Body of pancreas (tissue), 4 donors: ENCODE measurements at places on chromosomes 1 and 21.

DNA sequence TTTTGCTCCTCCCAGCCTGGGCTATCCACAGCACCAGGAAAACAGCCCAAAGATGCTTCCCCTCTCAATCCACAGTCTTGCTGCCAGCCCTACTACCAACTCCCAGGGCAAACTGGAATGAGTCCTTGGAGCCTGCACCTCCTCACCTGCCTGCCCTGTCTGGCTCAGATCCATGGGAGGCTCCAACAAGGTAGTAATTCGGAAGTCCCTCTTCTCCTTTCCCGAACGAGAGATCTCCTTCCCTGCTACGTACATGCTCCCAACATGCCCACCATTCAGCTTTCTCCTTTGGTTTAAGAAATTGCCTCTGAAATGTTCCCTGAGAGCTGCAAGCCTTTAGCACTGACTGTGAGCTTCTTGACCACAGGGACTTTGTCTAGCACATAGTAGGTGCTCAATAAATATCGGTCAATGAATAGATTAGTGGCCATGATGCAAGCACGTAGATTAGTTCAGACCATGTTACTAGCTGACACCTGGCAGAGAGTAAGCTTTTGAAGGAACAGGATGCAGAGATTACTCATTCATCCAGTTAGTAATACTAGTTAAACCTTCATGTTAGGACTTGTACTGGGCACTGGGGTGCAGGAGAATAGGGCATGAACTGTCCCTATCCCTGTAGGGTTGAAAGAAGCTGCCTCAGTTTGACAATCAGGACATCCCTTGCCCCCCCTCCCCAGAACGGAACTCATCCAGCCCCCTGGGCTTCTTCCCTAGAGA lies 80.1 kb downstream of the DISP3 start:
- no peak overlapping the region for H3K27ac ChIP-seq
- no peaks in the 10 kb centered on the region for H3K4me1 ChIP-seq
- DNase-seq = no peak
- H3K4me3 ChIP-seq = no peak overlapping the region
- H3K36me3 ChIP-seq = no peaks in the 10 kb centered on the region

GRCh38 chr1:8424539-8425116 lies 106.7 kb downstream of the SLC45A1 start:
- H3K27ac ChIP-seq = peak overlapping the region; percentile 98
- peaks cover 48% of the 10 kb centered on the region for H3K4me1 ChIP-seq

- no peak overlapping the region for H3K4me3 ChIP-seq
- no peak overlapping the region for H3K27ac ChIP-seq
- H3K27me3 ChIP-seq = no peaks in the 10 kb centered on the region
- DNase-seq = no peak
- H3K4me1 ChIP-seq = no peaks in the 10 kb centered on the region
- no peaks in the 10 kb centered on the region for H3K36me3 ChIP-seq
Measured at GRCh38 chr1:106721790-106722189, 334.7 kb upstream of the PRMT6 start.

- no peaks in the 10 kb centered on the region for H3K27me3 ChIP-seq
- DNase-seq = no peak
- no peak overlapping the region for H3K4me3 ChIP-seq
- no peaks in the 10 kb centered on the region for H3K36me3 ChIP-seq
- no peaks in the 10 kb centered on the region for H3K4me1 ChIP-seq
Measured at GRCh38 chr1:166258017-166258416, 91.2 kb upstream of the FAM78B start.

DNA sequence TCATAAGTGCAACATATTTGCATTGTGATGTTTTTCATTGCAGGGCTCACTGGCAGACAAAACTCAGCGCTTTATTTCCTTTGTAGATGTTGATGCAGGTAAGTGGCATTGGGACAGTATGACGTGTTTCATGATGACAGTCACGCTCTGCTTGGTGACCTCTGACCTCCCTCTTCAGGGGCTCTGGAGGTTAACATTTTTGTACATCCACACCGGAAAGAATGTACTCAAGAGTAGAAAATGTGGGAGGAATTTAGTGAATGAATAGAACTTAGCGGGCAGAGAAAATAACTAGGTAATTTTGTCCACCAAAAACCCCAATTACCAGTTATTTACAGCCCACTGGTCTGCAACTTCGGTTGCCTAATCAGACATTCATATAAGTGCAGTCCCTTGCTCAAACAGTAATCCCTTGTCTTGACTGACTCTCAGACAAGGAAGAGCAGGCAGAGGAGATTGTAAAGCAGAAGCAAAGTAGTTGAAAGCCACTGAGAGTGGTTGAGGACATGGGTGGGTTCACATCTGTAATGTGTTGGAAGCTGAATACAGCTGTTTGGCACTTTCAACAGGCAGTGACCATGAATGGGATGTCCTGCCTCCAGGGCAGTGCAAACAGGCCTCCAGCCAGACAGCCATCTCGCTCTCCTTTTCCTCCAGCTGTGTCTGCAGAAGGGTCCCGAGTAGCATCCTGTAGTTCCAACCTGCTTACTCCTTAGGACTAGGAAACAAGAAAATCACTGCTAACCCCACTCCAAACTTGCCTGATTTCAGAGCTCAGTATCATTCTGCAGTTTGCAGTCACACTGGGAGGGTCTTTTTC lies 188.9 kb downstream of the NRIP1 start:
- H3K27ac ChIP-seq = no peak overlapping the region
- H3K4me1 ChIP-seq = peaks cover 14% of the 10 kb centered on the region
- no peak overlapping the region for H3K4me3 ChIP-seq
- H3K27me3 ChIP-seq = no peaks in the 10 kb centered on the region

- no peak overlapping the region for H3K27ac ChIP-seq
- H3K36me3 ChIP-seq = no peaks in the 10 kb centered on the region
- H3K4me3 ChIP-seq = no peak overlapping the region
- DNase-seq = no peak
Measured at GRCh38 chr1:97201641-97202040, 480.1 kb downstream of the PTBP2 start.

DNA sequence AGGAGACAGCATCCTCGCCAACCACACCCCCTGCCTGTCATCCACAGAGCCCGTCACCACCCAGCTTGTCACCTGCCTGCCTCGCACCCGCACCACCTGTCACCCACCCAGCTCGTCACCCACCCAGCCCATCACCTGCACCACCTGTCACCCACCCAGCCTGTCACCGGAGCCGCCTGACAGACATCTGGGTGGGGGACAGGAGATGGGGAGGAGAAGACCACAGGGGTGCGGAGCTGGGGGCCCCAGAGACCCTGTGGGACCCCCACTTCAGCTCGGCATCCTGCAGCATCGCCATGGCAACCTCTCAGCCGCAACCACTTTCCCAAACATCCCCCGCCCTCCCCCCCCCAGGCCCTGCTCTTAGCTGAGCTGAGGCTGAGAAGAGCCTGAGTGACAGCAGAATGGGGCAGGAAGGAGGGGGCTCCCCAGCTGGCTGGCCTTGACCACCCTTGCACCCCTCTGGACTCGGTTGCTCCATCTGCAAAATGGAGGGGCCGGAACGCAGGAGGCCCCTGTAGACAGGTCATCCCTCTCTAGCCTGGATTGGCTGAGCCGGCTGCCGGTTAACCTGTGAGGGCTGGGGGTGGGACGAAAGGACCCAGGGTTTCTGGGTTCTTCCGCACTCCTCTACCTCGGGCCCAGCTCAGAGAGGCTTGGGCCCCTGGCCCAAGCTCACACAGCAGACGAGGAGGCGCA lies 11.6 kb downstream of the AHDC1 start:
- no peak overlapping the region for H3K4me3 ChIP-seq
- no peak overlapping the region for H3K27ac ChIP-seq
- no peak for DNase-seq
- no peaks in the 10 kb centered on the region for H3K36me3 ChIP-seq
- peaks cover 26% of the 10 kb centered on the region for H3K4me1 ChIP-seq
- no peaks in the 10 kb centered on the region for H3K27me3 ChIP-seq

- no peak overlapping the region for H3K4me3 ChIP-seq
- DNase-seq = no peak
Measured at GRCh38 chr1:58710190-58711085, 10.6 kb upstream of the MYSM1 start.

DNA sequence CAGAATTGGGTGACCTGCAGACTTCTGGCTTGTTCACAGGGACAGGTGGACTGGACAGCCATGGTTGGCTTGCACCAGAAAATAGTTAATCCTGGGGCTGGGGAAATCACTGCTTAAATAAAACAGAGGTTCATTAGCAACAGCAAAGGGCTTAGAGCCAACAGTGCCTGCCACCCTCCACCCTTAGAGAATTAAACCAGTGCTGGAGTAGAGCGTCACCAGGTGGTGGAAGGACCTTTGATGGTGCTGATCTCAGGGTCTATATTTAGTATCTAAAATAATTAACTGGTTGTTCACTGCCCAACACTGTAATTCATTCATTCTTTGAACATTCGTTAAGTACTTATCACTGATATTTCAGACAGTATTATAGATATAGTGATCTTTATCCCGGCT lies 34.7 kb upstream of the PDE9A start:
- no peak overlapping the region for H3K4me3 ChIP-seq
- DNase-seq = no peak
- H3K27ac ChIP-seq = no peak overlapping the region
- H3K36me3 ChIP-seq = no peaks in the 10 kb centered on the region

- H3K36me3 ChIP-seq = no peaks in the 10 kb centered on the region
- no peak for DNase-seq
- no peak overlapping the region for H3K27ac ChIP-seq
- H3K4me1 ChIP-seq = no peaks in the 10 kb centered on the region
Measured at GRCh38 chr1:202987922-202988583, 19.1 kb upstream of the TMEM183A start.

DNA sequence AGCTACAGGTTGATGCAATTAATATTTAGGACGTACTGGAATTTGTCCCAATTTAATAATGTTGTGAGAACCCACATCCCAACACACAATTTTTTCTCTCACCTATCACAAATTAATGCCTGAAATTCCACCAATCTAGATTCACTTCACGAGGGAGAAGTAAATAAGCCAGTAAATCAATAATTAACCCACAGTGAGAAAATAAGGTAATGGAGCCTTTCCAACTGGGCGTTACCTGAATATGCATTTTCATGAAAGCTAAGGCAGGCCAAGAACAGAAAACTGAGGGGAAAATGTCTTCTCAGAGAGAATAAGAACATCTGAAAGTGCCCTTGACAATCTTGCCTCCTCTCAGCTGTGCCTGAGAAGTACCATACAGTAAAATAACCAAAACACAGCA lies 240.8 kb upstream of the NR5A2 start:
- no peaks in the 10 kb centered on the region for H3K27me3 ChIP-seq
- peak; percentile 15 for DNase-seq
- H3K36me3 ChIP-seq = no peaks in the 10 kb centered on the region
- H3K4me1 ChIP-seq = peaks cover 22% of the 10 kb centered on the region
- H3K4me3 ChIP-seq = no peak overlapping the region

- no peaks in the 10 kb centered on the region for H3K27me3 ChIP-seq
- H3K36me3 ChIP-seq = no peaks in the 10 kb centered on the region
- H3K4me3 ChIP-seq = peak overlapping the region; percentile 71
- H3K4me1 ChIP-seq = peaks cover 7% of the 10 kb centered on the region
- H3K27ac ChIP-seq = peak overlapping the region; percentile 90
Measured at GRCh38 chr1:77888781-77889642, 588 bp downstream of the NEXN start.

GRCh38 chr1:51242546-51242945 lies 6.5 kb downstream of the RNF11 start:
- H3K36me3 ChIP-seq = no peaks in the 10 kb centered on the region
- H3K27me3 ChIP-seq = no peaks in the 10 kb centered on the region
- no peak overlapping the region for H3K4me3 ChIP-seq
- peaks cover 58% of the 10 kb centered on the region for H3K4me1 ChIP-seq
- H3K27ac ChIP-seq = no peak overlapping the region

GRCh38 chr1:21687081-21687529 lies 17.9 kb upstream of the RAP1GAP start:
- H3K4me1 ChIP-seq = no peaks in the 10 kb centered on the region
- no peaks in the 10 kb centered on the region for H3K27me3 ChIP-seq
- no peak overlapping the region for H3K4me3 ChIP-seq
- H3K36me3 ChIP-seq = no peaks in the 10 kb centered on the region

- DNase-seq = no peak
- H3K4me3 ChIP-seq = no peak overlapping the region
- no peak overlapping the region for H3K27ac ChIP-seq
- no peaks in the 10 kb centered on the region for H3K27me3 ChIP-seq
- H3K4me1 ChIP-seq = peaks cover 22% of the 10 kb centered on the region
Measured at GRCh38 chr1:149923626-149924025, 4.0 kb downstream of the SF3B4 start.

DNA sequence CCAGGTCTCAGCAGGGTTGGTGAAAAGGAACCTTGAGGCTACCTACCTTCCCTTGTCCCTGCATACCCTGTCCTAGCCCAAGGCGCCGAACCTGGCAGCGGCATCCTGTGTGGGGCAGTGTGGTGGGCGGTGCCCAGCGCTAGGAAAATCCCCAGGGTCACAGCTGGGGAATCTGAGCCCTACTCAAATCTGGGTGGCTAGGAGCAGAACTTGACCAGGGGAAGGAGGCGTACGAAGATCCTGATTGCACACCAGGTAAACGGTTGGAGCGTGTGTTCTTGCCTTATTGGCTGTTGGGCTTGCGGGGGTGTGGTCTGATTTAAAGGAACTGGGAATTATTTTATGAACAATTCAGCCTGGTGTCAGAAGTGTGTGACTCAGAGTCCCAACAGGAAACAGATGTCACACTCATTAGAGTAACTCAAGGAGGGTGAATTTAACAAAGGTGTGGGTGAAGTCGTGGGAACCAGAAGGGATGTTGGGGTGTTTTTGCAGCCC lies 118.6 kb downstream of the LRIG2 start:
- no peaks in the 10 kb centered on the region for H3K36me3 ChIP-seq
- H3K27ac ChIP-seq = no peak overlapping the region
- H3K27me3 ChIP-seq = no peaks in the 10 kb centered on the region
- no peak overlapping the region for H3K4me3 ChIP-seq

- H3K27me3 ChIP-seq = no peaks in the 10 kb centered on the region
- no peak overlapping the region for H3K4me3 ChIP-seq
- H3K27ac ChIP-seq = no peak overlapping the region
- no peak for DNase-seq
- H3K4me1 ChIP-seq = peaks cover 6% of the 10 kb centered on the region
Measured at GRCh38 chr1:160877221-160877620, 7.8 kb downstream of the ITLN1 start.

- peak; percentile 66 for DNase-seq
- H3K27me3 ChIP-seq = no peaks in the 10 kb centered on the region
- no peaks in the 10 kb centered on the region for H3K36me3 ChIP-seq
- peaks cover 19% of the 10 kb centered on the region for H3K4me1 ChIP-seq
Measured at GRCh38 chr1:222464841-222465210, 83.1 kb downstream of the HHIPL2 start.

DNA sequence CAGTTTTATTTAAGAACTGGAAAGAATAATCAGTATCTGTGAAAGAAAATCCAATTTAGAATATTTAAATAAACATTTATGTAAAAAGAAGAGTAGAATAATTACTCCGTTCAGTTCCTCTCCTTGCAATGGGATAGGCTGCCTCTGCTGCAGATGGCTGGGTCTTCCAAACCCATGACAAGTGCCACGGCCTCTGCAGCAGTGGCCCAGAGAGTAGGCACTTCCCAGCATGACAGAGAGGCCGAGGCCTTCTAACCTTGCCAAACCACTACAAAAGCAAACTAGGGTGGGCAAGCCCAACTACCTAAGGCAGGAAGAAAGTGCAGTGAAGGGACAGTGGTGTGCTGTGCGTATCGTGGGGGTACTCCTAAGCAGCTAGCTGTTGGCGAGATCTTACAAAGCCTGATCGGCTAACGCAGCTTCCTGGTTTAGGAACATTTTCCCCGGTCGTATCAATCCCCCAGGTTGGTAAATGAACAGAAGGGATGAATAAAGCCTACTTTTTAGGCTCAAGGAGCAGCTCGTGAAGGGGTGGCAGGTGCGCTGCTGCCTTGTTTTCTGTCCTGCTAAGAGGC lies 14.5 kb downstream of the ICMT start:
- peaks cover 14% of the 10 kb centered on the region for H3K4me1 ChIP-seq
- no peak overlapping the region for H3K27ac ChIP-seq
- H3K36me3 ChIP-seq = no peaks in the 10 kb centered on the region
- H3K4me3 ChIP-seq = no peak overlapping the region
- H3K27me3 ChIP-seq = no peaks in the 10 kb centered on the region

GRCh38 chr1:8363186-8363766 lies 45.4 kb downstream of the SLC45A1 start:
- peaks cover 26% of the 10 kb centered on the region for H3K4me1 ChIP-seq
- H3K36me3 ChIP-seq = peaks cover 32% of the 10 kb centered on the region
- H3K4me3 ChIP-seq = no peak overlapping the region
